ENCODE measurements at places on chromosomes 2 and 18.

DNA sequence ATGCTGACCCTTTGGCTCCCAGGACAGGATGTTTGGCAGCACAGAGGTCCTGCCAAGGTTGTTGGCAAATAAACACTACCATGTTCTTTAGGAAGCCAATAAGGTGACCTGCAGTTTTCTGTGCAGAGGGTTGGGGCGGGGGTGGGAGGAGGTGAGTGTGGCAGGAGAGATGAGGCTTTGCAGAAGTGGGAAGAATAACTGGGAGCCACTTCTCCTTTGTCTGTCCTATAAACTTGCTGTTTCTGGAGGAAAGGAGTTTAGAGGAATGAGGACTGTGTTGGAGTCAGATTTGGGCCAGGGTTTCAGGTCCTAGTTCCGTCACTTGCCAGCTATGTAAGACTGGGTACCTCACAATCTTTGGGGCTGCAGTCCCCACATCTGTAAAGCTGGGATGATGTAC is 187.6 kb upstream of the SPRED2 start:
- DNase-seq, result no peak

GRCh38 chr2:196801674-196802261 is 2.3 kb upstream of the GTF3C3 start:
- DNase-seq, result no peak

- no peak for DNase-seq
Observed at GRCh38 chr18:74155276-74155675, 7.0 kb downstream of the TIMM21 start.

DNA sequence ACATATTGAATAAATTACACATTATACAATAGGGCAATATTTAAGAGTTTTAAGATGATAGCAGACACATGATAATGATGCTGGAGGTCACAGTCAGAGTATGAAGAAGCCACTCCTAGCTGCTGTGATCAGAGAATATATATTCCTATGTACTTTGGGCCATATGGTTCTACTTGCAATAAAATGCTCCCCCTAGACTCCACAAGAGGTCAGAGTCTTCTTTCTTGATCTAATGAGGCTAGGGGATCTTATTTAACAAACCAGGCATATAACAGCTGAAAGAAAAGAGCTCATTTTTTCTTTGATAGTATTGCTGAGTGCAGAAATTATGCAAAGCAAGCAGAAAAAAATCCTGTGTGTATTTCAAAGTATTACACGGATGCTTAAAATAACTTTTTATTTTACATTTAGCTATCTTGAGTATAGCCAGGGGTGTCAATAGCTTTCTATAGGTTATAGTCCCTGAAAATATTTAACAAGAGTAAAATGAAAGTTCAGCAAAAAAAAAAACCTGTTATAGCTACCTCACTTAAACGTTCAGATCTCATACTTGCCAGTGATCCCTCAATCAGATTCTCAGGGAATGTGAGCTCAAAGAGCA is 748.7 kb upstream of the CHAC2 start:
- DNase-seq, result no peak

DNA sequence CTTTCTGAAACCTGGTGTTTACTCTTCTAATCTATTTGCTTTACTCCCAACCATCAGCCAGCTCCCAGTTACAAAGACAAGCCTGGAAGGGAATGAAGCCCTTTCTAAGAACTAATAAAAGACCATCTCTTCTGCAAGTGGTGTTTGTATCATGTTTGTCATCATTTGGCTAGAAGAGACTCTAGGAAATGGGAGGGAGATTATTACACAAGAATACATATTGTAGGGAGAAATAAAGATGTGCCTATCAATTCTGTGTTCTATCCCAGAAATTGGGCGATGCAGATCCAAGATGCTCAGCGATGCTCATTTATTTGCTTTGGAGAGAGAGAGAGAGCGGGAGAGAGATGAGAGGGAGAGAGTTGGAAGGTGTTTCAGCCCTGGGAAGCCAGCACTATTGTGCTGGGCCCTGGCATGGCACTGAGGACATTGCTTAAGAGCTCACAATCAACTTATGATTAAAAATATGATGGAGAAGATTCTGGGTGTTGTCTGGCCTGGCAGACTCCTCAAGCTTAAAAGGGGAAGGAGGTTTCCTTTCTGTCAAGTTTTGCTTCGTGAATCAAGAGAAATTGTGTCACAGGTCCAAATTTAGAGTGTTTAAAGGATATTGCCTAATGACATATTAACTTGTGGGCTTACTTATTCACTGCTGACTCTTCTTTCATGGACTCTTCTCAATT is 41.8 kb upstream of the AFF3 start:
- DNase-seq, result no peak

- DNase-seq, result no peak
Observed at GRCh38 chr2:136070913-136071312, 47.0 kb downstream of the CXCR4 start.

DNA sequence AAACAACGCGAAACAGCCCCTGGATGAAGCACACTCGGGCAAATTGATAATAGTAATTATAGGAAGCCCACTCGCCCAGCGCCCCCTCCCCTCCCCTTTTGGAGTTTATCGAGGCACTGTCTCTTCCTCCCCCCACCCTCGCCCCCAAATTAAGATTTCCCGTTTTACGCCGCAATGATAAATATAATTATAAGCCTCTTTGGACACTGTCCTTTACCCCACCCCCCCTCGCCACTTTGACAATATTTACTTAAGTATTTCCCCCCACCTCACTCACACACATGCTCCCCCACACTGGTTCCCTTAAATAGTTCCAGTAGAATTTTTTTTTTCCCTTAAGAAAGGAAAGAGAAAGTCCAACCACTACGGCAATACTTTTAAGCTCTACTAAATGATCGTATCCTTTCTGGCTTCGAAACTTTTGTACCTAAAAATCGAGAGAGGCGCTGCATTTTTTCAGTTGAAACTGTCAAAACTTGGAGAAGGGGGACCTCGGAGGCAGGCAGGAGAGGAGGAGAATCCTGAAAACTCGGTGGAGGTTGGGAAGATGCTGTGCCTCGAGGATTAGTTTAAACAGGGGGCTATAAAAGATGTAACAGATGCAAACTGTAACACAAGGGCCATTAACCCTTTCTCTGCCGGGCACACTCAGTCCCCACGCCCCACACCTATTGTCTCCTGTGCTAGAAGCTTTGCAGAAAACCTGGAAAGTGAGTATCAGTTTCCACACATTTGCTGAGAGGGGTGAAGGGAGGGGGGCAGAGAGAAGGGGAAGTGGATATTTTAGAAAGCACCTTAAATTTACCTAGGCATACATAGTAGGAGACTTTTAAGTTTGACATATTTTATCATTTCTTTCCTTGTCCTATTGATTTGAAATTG is 1.8 kb downstream of the ZEB2 start:
- DNase-seq, result no peak

DNA sequence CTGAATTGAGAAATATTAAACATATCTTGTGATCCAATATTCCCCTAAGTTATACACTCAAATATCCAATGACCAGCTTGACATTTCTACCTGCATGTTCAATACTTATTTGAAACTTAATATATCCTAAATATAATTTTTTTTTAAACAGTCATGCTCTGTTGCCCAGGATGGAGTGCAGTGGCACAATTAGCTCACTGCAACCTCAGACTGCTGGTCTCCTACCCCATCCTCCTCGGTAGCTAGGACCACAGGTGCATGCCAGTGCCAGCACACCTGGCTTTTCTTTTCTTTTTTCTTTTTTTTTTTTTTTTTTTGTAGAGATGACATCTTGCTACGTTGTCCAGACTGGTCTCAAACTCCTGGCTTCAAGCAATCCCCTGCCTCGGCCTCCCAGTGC is 4.2 kb downstream of the KYNU start:
- no peak for DNase-seq

Data from stimulated activated CD4-positive, alpha-beta T cell treated with anti-CD3 and anti-CD28 coated beads, Interleukin-1b, Interleukin-23, amount 100 ng/mL, for 48 hours (primary cell).